ENCODE measurements at places on chromosomes 5 and 9.

- no peak for DNase-seq
Observed at GRCh38 chr5:149060325-149060724, 2.5 kb downstream of the SH3TC2 start.

GRCh38 chr5:26805076-26805475, 233.3 kb downstream of the CDH9 start:
- DNase-seq, result no peak

DNA sequence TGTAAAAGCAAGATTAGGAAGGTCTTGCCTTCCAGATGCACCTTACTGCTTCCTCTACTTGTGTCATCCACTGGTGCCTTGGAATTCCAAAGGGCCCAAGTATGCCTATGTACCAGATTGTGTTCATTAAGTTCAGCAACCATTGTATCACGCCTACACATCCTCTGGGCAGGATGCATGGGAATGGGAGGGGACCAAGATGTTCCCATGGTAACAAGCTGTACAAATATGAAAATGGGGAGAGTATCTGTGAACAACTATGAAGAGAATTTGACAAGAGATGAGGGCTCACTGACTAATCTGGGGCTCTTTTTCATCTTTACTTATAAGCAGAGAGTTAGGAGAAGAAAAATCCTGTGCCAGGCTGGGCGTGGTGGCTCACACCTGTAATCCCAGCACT, 137.8 kb upstream of the MAP1B start:
- no peak for DNase-seq

DNA sequence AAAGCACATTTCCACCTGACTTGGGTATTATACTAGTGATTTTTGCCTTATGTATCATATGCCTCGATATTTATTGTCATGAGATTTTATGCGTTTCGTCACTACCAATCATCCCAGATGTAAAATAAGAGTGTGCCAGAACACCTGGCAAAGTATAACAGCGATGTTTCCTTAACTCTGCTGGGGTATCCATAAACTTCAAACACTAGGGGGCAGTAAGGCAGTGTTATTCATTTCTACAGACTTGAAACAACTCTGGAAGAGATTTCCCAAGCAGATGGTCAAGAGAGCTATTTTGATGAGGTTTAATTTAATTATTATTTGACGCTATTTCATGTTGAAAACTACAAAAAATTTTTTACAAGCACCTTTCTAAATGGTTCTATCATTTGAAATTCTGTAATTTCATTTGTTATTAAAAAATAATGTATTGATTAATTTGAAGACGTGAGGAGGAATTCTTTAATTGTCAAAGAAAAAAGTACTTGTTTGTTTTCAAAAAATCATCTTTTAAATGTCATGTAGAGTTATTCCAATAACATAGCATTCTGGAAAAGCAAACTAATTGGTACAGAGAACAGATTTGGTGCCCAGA, 388.5 kb upstream of the CTNND2 start:
- DNase-seq, result no peak

- no peak for DNase-seq
Observed at GRCh38 chr9:77161966-77162365, 15.4 kb upstream of the VPS13A start.

DNA sequence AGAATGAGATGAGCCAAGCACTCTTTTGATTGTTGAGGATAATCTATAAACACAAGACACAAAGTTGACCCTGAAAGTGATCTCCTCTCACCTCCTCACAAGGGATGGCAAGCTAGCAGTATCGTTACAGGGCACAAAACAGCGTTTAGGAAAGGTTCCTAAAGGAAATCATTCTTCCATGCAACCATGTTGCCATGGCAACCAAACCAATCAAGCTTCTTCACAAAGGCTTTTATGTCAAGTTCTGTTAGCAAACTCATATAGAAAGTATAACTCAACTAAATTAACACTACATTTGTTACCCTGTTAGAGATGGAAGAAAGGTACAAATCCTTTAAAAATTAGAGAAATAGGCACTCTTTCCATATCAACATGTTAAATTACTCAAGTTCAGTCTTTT, 1016.8 kb upstream of the DMAC1 start:
- peak; percentile 1 for DNase-seq

DNA sequence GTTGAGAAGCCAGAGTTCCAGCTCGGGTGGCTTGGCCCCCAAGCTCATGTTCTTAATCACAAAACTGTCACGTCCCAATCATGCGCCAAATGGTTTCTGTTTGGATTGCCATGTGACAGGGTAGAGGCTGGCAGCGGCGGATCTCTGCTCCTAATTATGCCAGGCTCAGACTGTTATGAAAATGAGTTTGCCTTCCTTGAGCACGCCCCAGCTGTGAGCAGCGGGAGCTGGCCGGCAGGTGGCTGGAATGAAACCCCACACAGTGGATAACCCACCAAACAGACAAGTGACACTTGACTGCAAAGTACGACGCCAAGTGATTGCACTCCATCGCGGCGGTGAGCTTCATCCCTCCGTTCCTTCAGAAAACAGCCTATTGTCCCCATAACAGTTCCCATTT, 75.4 kb downstream of the CFAP77 start:
- DNase-seq, result peak; percentile 62

GRCh38 chr5:156469636-156470035, 142.7 kb downstream of the SGCD start:
- no peak for DNase-seq
